ENCODE measurements at places on chromosomes 6 and 20.

- DNase-seq, result no peak
Measured at GRCh38 chr6:142773859-142774648, 170.9 kb downstream of the HIVEP2 start.

- DNase-seq, result no peak
Measured at GRCh38 chr6:80234908-80235307, 128.4 kb downstream of the BCKDHB start.

- DNase-seq, result no peak
Measured at GRCh38 chr20:54646156-54646517, 170.7 kb downstream of the DOK5 start.

GRCh38 chr20:45987108-45987780 lies 15.2 kb upstream of the ZNF335 start:
- peak; percentile 32 for DNase-seq

GRCh38 chr6:109595998-109596397 lies 95.0 kb downstream of the AK9 start:
- no peak for DNase-seq

Data from stimulated activated CD8-positive, alpha-beta memory T cell treated with anti-CD3 and anti-CD28 coated beads, Interleukin-4, amount 100 ng/mL, for 4 hours (primary cell).